ENCODE measurements at places on chromosomes 12 and 14. TPM values are rescaled to one million over a fixed set of nuclear protein-coding genes. Genes with fewer than 3 reads are reported as not detected.

The SDSL gene
- total RNA-seq: 5.7 TPM

GRCh38 chr14:35949920-35950513 is 123.9 kb downstream of the BRMS1L start:
- no peak for DNase-seq

The IFT43 gene
- total RNA-seq: 33.1 TPM

DNA sequence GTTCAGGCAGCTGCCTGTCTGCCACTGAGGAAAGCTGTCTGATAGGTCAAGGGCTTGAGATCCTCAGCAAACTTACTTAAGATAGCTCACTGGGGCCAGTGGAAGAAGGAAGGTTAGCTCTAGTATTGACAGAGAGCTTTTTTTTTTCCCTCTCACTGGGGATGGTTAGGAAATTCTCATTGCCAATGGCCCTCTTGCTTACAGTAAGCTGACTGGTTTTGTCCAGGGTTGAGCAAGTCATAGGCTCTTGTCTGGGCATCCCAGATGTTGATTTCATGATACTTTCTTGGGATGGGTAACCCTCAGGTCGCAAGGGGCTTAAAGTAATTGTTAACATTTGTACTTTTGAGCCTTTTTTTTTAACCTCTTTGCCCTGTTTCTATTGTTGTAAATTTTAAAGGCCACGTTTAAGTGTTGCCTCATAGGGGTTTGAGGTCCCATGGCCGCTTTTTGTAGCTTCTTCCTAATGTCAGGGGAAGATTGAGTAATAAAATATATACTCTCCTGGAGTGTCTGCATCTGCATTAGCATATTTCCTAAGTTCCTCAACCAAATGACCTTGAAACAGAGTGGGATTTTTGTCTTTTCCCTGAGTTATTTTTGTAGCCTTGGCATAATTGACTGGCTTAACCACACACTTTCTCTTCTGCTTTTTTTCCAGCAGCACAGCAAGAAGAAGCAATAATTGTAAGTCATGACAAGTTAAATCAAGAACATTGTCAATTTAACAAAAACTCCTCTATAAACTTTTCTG is 716.0 kb downstream of the LRFN5 start:
- DNase-seq: no peak

DNA sequence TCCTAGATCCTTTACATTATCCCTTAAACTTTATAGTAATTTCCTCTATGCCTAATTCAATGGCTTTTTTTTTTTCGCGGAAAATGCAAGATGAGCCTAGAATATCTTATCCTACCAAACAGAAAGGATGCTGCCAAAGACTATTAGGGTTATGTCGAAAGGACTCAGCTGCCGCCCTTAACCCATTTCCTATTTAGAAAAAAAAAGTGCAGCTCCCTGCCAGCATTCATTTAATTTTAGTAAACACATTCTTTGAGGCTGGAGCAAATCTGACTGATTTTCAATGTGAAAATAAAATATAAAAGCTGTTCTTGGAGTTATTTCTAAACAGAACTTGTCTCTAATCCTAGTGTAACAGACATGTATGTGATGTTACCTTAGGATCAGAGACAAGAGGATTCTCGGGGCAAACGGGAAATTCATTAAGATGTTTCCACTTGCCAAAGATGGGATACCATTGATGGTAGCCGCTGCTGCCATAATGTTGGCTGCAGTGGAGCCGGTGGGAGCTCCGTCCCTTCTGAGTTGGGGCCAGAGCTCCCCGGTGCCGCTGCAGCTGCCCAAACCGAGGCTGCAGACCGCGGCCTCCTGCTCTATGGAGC is 8.2 kb upstream of the A2M start:
- no peak for DNase-seq
